ENCODE measurements at places on chromosomes 11 and 22.
A peak's percentile ranks its signal among the peaks of the same experiment; 100 is the strongest.

- no peak for DNase-seq
Observed at GRCh38 chr11:9176550-9176949, 85.2 kb upstream of the SCUBE2 start.

- no peak for DNase-seq
Observed at GRCh38 chr11:61803889-61804647, 11.4 kb downstream of the FEN1 start.

- DNase-seq, result no peak
Observed at GRCh38 chr11:122922893-122923292, 40.3 kb downstream of the JHY start.

- DNase-seq, result no peak
Observed at GRCh38 chr22:39384750-39385480, 14.7 kb upstream of the TAB1 start.

GRCh38 chr11:128231845-128232410, 355.4 kb downstream of the ETS1 start:
- DNase-seq, result no peak

DNA sequence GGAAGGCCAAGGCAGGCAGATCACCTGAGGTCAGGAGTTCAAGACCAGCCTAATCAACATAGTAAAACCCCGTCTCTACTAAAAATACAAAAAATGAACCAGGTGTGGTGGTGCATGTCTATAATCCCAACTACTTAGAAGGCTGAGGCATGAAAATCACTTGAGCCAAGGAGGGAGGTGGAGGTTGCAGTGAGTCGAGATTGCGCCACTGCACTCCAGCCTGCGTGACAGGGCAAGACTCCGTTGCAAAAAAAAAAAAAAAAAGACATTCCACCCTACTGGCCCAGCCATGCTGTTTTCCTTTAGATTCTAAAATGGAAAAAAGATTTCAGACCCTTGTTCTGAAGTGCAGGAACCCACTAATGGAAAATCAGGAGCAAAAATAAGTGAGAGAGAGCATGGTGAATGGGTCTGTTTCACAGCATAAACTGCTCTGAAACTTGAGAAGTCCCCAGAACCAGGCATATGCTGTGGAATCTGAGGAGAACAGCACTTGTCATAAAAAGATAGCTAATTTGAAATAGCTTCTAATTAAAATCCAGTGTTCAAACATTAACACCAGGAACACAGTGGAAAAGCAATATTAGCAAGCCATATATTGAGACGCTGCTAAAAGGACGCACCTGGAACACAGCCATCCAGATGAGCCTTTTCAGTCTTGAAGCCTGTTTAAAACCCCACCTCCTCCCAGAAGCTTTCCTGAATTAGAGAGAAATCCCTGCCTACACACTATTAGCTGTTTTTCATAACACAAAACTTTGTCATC, 66.3 kb upstream of the CHRM4 start:
- no peak for DNase-seq

- DNase-seq, result no peak
Observed at GRCh38 chr11:32032478-32032877, 58.4 kb upstream of the RCN1 start.

DNA sequence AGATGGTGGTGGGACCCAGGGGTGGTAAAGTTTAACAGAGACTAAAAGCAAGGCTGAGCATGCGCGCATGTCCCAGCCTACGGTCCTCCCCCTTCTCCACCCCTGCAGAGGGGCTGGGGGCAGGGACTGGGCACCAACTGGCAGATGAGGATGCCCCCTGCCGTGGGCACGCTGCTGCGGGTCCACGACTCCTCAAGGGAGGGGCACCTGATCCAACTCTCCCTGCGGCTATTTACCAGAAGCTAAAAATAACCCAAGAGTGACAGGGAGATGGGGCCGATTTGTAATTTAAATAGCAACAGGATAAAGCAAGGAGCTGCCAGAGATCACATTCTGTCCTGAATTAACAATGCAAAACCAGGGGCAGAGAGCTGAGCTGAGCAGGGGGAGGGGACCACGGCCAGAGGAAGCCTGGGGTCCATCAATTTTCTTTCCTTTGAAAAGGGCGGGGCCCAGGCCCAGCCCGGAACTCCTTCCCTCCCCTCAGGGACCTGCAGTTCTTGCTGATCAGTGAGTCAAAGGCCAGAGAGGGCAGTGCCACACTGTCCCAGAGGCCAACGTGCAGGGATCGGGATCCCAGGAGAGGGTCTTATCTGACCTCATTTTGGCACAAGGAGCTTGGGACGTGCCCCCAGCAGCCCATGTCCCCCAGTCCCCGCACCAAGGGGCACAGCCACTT, 8.1 kb upstream of the DGKZ start:
- DNase-seq, result peak; percentile 92

- no peak for DNase-seq
Observed at GRCh38 chr11:2519517-2519861, 74.7 kb downstream of the KCNQ1 start.

DNA sequence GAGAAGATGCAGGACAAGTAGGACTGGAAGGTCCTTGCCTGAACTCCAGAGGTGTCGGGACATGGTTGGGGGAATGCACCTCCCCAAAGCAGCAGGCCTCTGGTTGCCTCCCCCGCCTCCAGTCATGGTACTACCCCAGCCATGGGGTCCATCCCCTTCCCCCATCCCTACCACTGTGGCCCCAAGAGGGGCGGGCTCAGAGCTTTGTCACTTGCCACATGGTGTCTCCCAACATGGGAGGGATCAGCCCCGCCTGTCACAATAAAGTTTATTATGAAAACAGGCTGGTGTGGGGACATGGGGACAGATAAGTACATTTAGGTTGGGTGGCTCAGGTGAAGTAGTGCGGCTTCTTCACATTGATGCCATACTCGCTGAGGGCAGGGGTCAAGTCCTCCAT, 1.4 kb downstream of the TAF10 start:
- DNase-seq, result no peak

DNA sequence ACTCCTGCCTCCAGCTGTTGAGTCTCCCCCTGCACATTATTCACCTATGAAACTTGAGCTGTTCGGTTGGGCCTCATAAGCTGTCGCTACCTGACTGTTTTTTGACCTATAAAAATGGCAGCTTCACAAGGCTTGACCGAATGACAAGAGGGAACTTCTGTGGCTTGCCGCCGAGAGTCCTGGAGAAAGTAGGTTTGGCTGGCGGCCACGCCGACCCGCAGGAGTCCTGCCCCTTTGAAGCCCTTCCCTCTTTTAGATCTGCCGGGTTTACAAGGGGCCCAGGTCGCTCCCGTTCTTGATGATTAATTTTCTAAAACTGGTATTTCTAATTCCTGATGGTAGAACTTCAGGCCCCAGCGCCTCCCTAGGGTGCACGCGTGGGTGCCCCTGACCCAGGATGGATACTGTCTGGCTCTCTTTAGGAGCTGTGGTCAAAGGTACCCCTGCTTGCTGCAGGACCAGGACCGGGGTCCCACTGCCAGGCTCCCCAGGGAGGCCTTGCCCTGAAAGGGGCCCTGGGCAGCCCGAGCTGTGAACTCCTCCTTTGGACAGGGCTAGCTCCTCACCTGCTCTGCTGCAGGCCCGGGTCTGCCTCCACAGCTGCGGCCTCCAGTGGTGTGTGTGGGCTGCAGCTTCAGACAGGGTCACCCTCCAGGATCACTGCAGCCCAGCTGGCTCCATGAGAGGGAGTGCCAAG, 171.8 kb downstream of the CTTN start:
- DNase-seq, result no peak

DNA sequence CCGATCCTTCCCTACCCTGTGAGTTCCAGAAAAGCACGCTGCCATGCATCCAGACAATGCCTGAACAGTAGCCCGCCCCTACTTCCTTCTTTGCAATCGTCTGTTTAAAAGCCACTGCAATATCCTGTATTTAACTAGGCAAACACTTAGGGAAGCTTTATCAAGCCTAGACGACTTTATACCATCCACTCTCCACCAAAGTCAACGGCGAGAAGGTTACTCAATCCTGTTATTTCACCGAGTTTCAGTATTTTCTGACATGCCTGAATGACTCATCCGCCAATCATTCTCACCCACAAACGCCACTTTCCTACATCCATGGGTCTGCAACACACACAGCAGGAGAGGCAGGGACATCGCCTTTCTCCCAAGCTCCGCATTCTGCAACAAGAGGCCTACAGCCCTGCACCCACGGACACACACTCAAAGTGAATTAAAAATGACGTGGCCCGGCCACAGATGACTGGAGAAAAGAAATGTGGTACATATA, 9.3 kb downstream of the CELSR1 start:
- no peak for DNase-seq

- no peak for DNase-seq
Observed at GRCh38 chr11:86596861-86597586, 75.4 kb downstream of the ME3 start.

DNA sequence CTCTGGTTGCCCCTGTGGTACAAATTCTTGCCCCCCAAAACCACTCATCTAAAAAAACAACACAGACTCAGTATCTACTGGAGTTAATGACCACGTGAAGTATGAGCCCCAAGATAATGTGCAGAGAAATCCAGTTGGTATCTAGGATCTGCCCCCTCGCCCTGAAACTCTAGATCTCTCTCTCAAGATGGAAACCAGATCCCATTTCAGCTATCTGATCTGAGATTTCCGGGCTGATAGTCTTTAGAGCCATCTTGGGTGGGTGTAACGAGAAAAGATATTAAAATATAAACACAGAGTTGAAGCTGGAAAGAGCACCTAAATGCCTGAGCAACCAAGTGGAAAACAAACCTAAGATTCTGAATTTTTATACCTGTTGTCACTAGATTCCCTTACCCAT, 14.0 kb upstream of the VWCE start:
- DNase-seq, result no peak

GRCh38 chr11:123425367-123425766, 4.7 kb upstream of the GRAMD1B start:
- no peak for DNase-seq

- no peak for DNase-seq
Observed at GRCh38 chr11:44990665-44991064, 40.0 kb upstream of the TP53I11 start.

DNA sequence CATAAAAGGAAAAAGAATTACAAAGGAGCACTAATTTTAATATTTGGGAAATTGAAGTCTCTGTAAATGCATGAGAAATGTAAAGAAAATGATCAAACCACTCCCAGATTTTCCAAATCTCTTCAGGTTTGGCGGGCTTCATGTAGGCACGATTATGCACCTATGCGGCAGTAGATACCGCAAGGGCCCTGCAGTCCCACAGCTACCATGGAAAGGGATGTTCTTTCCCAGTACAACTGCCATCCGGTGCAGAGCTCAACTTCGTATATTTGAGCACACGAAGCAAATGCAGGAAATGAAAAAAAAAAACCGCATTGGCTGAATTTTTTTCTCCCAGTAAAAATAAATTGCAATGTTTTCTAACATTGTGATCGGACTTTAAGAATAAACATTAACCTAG, 1.4 kb downstream of the SLC17A6 start:
- DNase-seq, result no peak

DNA sequence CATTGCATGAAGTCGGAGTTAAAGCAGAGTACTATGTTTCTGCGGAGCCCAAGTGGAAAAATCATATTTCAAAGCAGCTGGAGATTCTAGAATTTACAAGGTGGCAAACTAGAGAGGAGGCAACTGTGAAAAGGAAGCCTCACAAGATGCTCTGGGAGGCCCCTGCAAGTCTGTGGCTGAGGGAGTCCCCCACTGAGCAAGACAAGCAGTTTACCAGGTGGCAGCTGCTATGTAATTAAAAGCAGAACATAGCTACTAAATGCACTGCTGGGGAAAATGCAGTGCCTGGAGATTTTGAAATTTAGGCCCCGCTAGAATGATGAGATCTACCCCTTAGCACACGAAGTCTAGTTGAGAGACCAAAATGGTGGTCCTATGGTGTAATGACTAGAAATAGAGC, 728.0 kb downstream of the OPCML start:
- DNase-seq, result no peak

DNA sequence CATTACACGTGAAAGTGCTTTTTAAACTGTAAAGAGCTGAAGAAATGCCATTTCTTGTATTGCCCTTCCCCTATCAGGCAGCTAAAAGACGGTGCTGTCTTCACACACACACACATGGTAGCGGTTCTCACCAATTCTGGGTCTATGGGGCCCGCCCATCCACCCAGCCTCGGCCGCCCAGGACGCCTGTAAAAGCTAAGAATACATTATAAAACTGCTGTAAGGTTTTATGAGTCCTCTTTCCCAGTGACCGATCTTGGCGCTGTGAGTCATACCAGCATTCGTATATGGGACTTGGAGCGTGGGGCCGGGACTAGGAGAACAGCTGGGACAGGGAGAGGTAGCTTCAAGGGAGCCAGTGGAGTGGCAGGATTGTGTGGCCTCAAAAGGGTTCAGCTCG, 149.7 kb upstream of the CADM1 start:
- DNase-seq, result no peak
